ENCODE measurements at places on chromosomes 5 and 9.

GRCh38 chr9:115672477-115673316 is 480.9 kb upstream of the PAPPA start:
- DNase-seq = no peak
- H3K4me1 ChIP-seq = no peaks in the 10 kb centered on the region
- no peaks in the 10 kb centered on the region for H3K27me3 ChIP-seq
- no peaks in the 10 kb centered on the region for H3K36me3 ChIP-seq
- no peak overlapping the region for H3K4me3 ChIP-seq

DNA sequence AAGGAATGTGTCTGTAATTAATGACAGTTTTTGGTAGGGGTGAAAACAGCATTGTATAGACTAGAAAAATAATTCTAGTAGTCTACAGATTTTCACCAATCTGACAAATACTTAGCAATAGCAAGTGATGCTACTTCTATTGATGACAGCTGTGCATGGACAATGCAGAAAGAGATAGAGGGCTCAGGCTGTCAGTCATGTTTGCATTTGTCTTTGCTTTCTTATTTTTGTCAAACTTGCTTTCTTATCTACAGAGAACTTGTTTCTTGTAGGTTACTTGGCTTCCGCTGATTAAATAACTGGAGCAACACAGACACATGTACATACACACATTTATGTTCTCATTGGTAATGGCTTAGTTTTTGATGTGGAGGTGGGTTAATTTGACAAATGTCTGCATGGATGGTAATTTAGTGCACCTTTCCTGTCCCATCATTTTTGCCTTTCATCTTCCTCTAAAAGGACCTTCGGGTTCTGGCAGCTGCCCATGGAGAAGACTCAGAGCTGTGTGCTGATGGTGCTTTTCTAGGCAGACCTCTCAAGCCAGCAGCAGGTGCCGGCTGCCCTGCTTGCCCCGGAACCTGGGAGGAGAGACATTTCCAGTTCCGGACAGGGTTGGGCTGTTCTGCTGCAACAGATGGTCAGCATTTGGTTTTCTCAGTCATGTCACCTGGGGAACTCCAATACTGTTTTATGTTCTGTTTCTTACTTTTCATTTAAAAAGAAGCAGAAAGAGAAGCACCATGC is 28.8 kb downstream of the CAMK4 start:
- H3K4me3 ChIP-seq = no peak overlapping the region
- H3K4me1 ChIP-seq = no peaks in the 10 kb centered on the region
- no peaks in the 10 kb centered on the region for H3K27me3 ChIP-seq
- no peak for DNase-seq
- H3K36me3 ChIP-seq = no peaks in the 10 kb centered on the region

GRCh38 chr5:92309336-92309991 is 926.3 kb upstream of the ARRDC3 start:
- no peak overlapping the region for H3K4me3 ChIP-seq
- DNase-seq = no peak
- H3K4me1 ChIP-seq = no peaks in the 10 kb centered on the region

DNA sequence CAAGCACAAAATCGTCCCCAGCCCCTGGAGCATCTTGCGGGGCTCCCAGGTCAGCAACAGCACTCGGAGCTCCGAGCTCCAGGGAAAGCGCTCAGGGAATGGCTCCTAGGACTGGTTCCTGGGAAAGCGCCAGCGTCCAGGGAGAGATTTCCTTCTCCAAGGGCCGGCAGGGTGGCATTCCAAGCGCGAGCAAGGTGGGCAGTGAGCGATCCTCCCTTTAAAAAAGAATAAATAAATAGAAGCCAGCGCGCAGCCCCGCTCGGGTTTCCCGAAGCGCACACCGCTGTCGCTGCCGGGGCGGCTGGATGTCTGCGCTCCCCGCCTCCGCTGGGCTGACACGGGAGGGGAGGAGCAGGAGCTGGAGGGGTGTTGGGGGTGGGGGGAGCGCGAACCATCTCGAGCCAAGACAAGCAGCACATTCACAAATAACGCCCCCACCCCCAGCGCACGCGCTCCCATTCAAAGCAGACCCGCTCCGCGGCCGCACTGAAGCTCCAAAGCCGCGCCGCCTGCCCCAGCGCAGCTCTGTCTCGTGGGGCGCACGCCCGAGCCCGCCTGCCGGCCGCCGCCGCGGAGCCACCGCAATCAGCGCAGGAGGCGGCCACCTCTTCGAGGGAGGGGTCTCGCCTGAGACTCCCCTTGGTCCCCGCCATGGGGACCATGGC is 327.4 kb downstream of the SH3GL2 start:
- DNase-seq = no peak
- H3K4me3 ChIP-seq = peak overlapping the region; percentile 23
- H3K36me3 ChIP-seq = no peaks in the 10 kb centered on the region
- no peaks in the 10 kb centered on the region for H3K27me3 ChIP-seq
- H3K4me1 ChIP-seq = no peaks in the 10 kb centered on the region

GRCh38 chr5:142211918-142212317 is 103.3 kb downstream of the NDFIP1 start:
- H3K27ac ChIP-seq = no peak overlapping the region
- H3K36me3 ChIP-seq = no peaks in the 10 kb centered on the region
- H3K4me3 ChIP-seq = no peak overlapping the region
- no peaks in the 10 kb centered on the region for H3K27me3 ChIP-seq
- DNase-seq = no peak
- H3K4me1 ChIP-seq = no peaks in the 10 kb centered on the region

GRCh38 chr9:28938981-28939380 is 1365.7 kb upstream of the C9orf72 start:
- H3K4me3 ChIP-seq = no peak overlapping the region
- H3K4me1 ChIP-seq = no peaks in the 10 kb centered on the region
- no peak for DNase-seq
- H3K27ac ChIP-seq = no peak overlapping the region
- no peaks in the 10 kb centered on the region for H3K36me3 ChIP-seq

- no peak overlapping the region for H3K4me3 ChIP-seq
- no peaks in the 10 kb centered on the region for H3K36me3 ChIP-seq
- H3K27me3 ChIP-seq = no peaks in the 10 kb centered on the region
- no peak for DNase-seq
- H3K27ac ChIP-seq = no peak overlapping the region
- peaks cover 12% of the 10 kb centered on the region for H3K4me1 ChIP-seq
Measured at GRCh38 chr5:124951661-124952060, 205.2 kb upstream of the ZNF608 start.

DNA sequence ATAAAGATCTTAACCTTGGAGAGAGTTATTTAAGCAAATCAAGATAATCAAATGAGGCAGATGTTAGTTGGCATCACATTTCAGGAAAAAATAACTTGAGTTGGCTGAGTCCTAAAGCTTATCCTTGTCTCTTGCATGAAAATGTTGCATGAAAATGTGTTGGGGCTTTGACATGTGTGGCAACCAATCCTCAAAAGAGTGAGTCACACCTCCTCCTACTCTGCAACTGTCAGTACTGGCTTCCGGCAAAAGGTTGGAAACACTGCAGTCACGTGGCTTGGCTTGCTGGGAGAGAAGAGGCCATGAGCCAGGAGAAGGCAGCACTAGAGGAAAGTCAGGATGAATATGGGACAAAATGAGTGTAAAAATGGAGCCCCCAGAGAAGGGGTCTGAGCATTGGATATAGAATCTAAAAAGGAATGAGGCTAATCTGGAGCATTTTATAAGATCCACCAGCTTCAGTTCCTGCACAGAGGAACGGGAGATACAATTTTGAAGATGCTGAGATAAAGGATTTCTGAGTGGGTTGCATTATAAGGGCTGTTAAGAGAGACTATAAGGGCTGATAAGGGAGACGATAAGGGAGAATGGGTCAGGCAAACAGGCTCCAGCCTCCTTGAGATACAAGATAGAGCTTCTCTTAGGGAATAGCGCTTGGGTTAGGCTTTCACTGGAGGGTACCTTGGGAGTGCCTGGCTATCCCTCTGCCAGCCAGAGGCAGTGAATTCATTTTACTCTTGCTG is 43.1 kb downstream of the SPATA31D1 start:
- DNase-seq = no peak
- H3K36me3 ChIP-seq = no peaks in the 10 kb centered on the region
- no peaks in the 10 kb centered on the region for H3K27me3 ChIP-seq

DNA sequence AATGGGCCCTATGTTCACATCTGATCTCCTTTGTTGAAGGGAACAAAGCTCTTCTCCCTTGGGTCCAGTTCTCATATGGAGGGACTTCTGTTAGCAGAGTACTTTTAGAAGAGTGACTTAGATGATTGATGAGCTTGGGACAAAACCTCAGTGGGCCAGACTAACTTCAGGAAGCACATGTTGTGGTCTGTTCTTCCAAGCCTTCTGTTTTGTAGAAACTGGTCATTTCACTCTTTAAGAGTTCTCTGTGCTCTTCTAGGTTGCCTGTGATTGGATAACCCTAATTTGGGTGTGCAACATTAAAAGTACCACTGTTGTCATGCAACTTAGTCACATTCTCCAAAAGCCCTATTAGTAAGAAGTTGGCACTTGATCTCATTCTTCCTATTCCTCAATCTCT is 183.5 kb upstream of the ACO1 start:
- no peak overlapping the region for H3K4me3 ChIP-seq
- H3K36me3 ChIP-seq = no peaks in the 10 kb centered on the region
- H3K4me1 ChIP-seq = no peaks in the 10 kb centered on the region
- DNase-seq = no peak
- no peaks in the 10 kb centered on the region for H3K27me3 ChIP-seq

- peak overlapping the region; percentile 90 for H3K4me3 ChIP-seq
- H3K27ac ChIP-seq = peak overlapping the region; percentile 87
- peaks cover 15% of the 10 kb centered on the region for H3K36me3 ChIP-seq
- H3K4me1 ChIP-seq = no peaks in the 10 kb centered on the region
- no peak for DNase-seq
- no peaks in the 10 kb centered on the region for H3K27me3 ChIP-seq
Measured at GRCh38 chr9:92669527-92669889, 423 bp downstream of the IPPK start.

- no peak overlapping the region for H3K4me3 ChIP-seq
- no peak overlapping the region for H3K27ac ChIP-seq
- no peaks in the 10 kb centered on the region for H3K36me3 ChIP-seq
- no peaks in the 10 kb centered on the region for H3K27me3 ChIP-seq
Measured at GRCh38 chr9:101673642-101674041, 64.8 kb downstream of the GRIN3A start.

DNA sequence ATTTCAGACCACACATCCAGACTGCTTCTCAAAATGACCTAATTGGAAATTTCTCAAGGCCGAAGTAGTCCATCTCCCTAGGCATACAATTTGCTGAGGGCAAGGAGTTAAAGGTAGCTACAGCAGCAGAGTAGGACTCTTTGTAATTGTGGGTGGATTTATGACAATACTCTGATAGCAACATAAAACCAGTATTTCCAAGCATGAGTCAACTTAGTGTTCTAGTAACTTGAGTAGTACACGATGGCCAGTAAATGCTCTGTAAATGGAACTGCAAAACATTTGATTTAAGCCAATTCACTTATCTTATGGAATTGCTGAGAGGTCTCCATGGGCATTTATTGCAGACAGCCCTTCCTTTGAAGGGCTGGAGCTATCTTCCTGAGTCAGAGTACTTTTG is 352.2 kb downstream of the PLK2 start:
- no peaks in the 10 kb centered on the region for H3K36me3 ChIP-seq
- no peak overlapping the region for H3K27ac ChIP-seq
- no peak for DNase-seq
- no peak overlapping the region for H3K4me3 ChIP-seq

DNA sequence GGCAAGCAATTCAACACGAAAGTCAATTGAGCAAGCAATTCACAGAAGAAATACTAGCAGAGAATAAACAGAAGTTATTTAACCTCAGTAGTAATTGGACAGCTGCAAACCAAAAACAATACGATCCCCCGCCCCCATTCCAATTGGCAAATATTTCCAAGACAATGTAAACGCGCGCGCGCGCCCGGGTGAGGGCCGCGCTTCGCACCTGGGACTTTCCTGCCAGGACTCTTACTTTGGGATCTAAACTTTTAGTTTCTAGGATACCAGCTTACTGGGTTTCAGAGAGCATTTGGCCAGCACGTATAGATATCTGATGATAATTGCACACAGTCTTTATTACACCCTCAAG is 8.6 kb downstream of the RUFY1 start:
- no peak for DNase-seq
- H3K27me3 ChIP-seq = no peaks in the 10 kb centered on the region
- no peaks in the 10 kb centered on the region for H3K4me1 ChIP-seq

DNA sequence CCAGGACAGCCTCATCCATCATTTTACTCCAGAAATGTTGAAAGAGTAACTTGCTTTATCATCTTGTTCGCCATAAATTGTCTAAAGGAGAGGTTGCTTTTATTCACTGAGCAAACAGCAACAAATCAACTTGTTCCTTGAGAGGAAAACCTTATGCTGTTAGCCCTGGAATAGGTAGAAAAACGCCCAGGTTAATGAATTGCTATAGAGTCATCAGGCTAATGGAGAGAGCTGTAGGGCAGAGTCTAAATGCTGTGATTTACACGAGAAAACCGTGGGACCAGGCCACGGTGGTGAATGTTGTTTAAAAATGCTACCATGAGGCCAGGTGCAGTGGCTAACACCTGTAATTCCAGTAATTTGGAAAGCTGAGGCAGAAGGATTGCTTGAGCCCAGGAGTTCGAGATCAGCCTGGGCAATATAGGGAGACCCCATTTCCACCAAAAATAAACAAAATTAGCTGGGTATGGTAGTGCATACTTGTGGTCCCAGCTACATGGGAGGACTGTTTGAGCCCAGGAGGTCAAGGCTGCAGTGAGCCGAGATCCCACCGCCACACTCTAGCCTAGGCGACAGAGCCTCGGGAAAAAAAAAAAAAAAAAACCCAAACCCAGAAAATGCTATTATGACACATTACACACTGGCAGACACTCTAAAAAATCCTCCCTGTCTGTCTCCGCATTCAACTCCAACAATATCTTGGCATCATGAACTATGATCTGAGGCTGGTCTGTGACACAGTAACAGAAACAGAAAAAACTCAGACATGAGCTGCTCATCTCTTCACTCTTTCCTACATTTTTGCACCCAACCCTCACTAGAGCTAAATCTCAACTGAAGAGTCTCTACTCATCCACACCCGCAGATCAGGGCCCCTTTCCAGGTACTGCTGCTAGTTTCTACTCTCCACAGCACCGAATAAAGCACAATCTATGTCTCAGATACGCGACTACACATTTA is 118.6 kb upstream of the RETREG1 start:
- DNase-seq = no peak
- H3K27me3 ChIP-seq = no peaks in the 10 kb centered on the region
- no peak overlapping the region for H3K4me3 ChIP-seq
- H3K27ac ChIP-seq = no peak overlapping the region
- H3K4me1 ChIP-seq = peaks cover 20% of the 10 kb centered on the region
- no peaks in the 10 kb centered on the region for H3K36me3 ChIP-seq

GRCh38 chr5:111756581-111757354 is at the start of gene NREP:
Gene NREP (minus strand): TSS chr5:111757194. CDS start chr5:111755772, 1,422 bp downstream.
- peak within 1 kb of the TSS; percentile 92 for H3K27ac ChIP-seq
- no peaks in the 10 kb centered on the region for H3K36me3 ChIP-seq
- DNase-seq = no peak
- H3K4me1 ChIP-seq = no peaks in the 10 kb centered on the region
- H3K4me3 ChIP-seq = peak within 1 kb of the TSS; percentile 73
- H3K27me3 ChIP-seq = no peaks in the 10 kb centered on the region

- no peaks in the 10 kb centered on the region for H3K27me3 ChIP-seq
- peak overlapping the region; percentile 71 for H3K27ac ChIP-seq
- DNase-seq = peak; percentile 25
- no peaks in the 10 kb centered on the region for H3K4me1 ChIP-seq
- no peaks in the 10 kb centered on the region for H3K36me3 ChIP-seq
Measured at GRCh38 chr5:169161022-169161680, 139.8 kb downstream of the SLIT3 start.

GRCh38 chr5:146919304-146919703 is 40.7 kb upstream of the PPP2R2B start:
- no peaks in the 10 kb centered on the region for H3K4me1 ChIP-seq
- no peak overlapping the region for H3K27ac ChIP-seq
- no peak overlapping the region for H3K4me3 ChIP-seq
- no peak for DNase-seq
- no peaks in the 10 kb centered on the region for H3K36me3 ChIP-seq
